ENCODE measurements at places on chromosomes 12 and 14. TPM values are rescaled to one million over a fixed set of nuclear protein-coding genes. Genes with fewer than 3 reads are reported as not detected.

The ABCC9 gene
- 0.02 TPM for total RNA-seq

The HEATR5A gene
- 13.3 TPM for total RNA-seq

The KRT6A gene
- 12.3 TPM for total RNA-seq

The CDK17 gene
- 12.1 TPM for total RNA-seq

The NOP9 gene
- total RNA-seq = 13.6 TPM

The TMPRSS12 gene
- not detected for total RNA-seq

The IL31 gene
- not detected for total RNA-seq

The RNF212B gene
- not detected for total RNA-seq

The KRT72 gene
- not detected for total RNA-seq

The GZMH gene
- not detected for total RNA-seq

The SMCO3 gene
- not detected for total RNA-seq

The TDP1 gene
- total RNA-seq = 12.2 TPM

The CCDC175 gene
- total RNA-seq = not detected

The TMEM260 gene
- 3.4 TPM for total RNA-seq

The ACRBP gene
- total RNA-seq = 0.13 TPM

The MDP1 gene
- 28.2 TPM for total RNA-seq

The ZBTB25 gene
- total RNA-seq = 5.2 TPM

The FAM186B gene
- total RNA-seq = 0.15 TPM

The MYBPC1 gene
- not detected for total RNA-seq

The NTN4 gene
- total RNA-seq = 43.4 TPM

The FAM181A gene
- total RNA-seq = not detected

The CYP27B1 gene
- 2.9 TPM for total RNA-seq

The SUOX gene
- total RNA-seq = 9.5 TPM

The FMNL3 gene
- total RNA-seq = 1.3 TPM

The PLCZ1 gene
- total RNA-seq = not detected

The LRRIQ1 gene
- 1.0 TPM for total RNA-seq

The KRT83 gene
- 2.4 TPM for total RNA-seq

The GLS2 gene
- 0.11 TPM for total RNA-seq

The ESRRB gene
- 0.30 TPM for total RNA-seq

The LMBR1L gene
- 17.2 TPM for total RNA-seq

The STAC3 gene
- 0.54 TPM for total RNA-seq

The SLC10A1 gene
- total RNA-seq = not detected

The MRPL52 gene
- 212 TPM for total RNA-seq

The KRT7 gene
- total RNA-seq = 4,985 TPM

The VRTN gene
- not detected for total RNA-seq

The ANKRD33 gene
- total RNA-seq = not detected

The SLCO1B3 gene
- total RNA-seq = 11.8 TPM

The NANOG gene
- 0.05 TPM for total RNA-seq

The PPP1R36 gene
- 0.24 TPM for total RNA-seq

The SERPINA9 gene
- not detected for total RNA-seq

The RAD51B gene
- total RNA-seq = 4.1 TPM

The ACSM4 gene
- not detected for total RNA-seq

The CRIP2 gene
- 185 TPM for total RNA-seq

The TAS2R42 gene
- total RNA-seq = not detected

The C12orf54 gene
- total RNA-seq = not detected

The KRT80 gene
- 38.7 TPM for total RNA-seq

The RGS6 gene
- total RNA-seq = not detected

The EXOC3L4 gene
- 1.5 TPM for total RNA-seq

The SPX gene
- total RNA-seq = 3.9 TPM
